ENCODE measurements at places on chromosomes 3 and 15. TPM values are rescaled to one million over a fixed set of nuclear protein-coding genes. Genes with fewer than 3 reads are reported as not detected.

The POPDC2 gene
- total RNA-seq: 0.26 TPM

The TERC gene
- 210 TPM for total RNA-seq

The KATNBL1 gene
- total RNA-seq: 35.0 TPM

The GCNT3 gene
- total RNA-seq: 0.26 TPM

The ZIC1 gene
- 0.26 TPM for total RNA-seq

The SMCO1 gene
- not detected for total RNA-seq
